ENCODE measurements at places on chromosomes 5 and 9.

DNA sequence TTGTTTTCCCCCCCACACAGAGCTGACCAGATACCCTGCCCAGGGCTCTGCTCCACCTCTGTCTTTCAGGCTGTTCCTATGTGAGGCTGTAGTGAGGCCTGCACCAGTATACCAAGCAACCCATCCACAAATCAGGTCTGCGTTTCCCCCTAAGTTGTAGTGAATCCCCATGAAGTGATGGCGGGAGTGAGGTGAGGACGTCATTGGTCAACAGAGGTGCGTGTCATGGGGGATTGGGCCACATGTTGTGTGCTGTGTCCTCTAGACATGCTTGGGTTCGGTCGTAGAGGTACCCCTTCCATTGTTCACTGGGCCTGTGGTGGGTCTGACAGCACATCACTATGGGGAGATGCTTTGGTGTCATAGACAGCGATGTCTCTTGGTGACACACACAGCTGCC lies 184.6 kb downstream of the CACNA1B start:
- DNase-seq: no peak

DNA sequence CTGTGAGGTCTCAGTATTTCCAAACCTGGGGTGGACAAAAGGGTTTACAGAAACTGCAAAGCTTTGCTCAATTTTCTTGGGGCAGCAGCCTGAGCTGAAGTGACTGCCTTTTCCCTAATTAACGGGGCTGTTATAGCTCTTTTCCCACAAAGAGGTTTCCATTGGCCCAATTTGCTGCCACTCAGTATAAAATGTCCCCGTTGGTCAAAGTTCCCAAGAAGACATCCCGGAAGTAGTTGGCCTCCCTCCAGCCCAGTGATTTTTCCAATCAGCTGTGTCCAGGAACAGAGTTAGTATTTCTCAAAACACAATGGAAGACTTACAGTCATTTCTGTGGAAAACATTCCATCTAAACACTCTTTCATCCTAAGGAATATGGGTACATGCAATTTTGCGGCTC lies 643.6 kb downstream of the ACTL7B start:
- no peak for DNase-seq

- DNase-seq: no peak
These were observed 79.0 kb downstream of the KCNIP1 start for GRCh38 chr5:170582644-170583330.

- DNase-seq: no peak
These were observed 339.6 kb upstream of the SGCD start for GRCh38 chr5:155987265-155987810.

GRCh38 chr9:98195671-98196070 lies 3.2 kb upstream of the CORO2A start:
- no peak for DNase-seq

- no peak for DNase-seq
These were observed 199.5 kb upstream of the PUM3 start for GRCh38 chr9:3043369-3043768.

DNA sequence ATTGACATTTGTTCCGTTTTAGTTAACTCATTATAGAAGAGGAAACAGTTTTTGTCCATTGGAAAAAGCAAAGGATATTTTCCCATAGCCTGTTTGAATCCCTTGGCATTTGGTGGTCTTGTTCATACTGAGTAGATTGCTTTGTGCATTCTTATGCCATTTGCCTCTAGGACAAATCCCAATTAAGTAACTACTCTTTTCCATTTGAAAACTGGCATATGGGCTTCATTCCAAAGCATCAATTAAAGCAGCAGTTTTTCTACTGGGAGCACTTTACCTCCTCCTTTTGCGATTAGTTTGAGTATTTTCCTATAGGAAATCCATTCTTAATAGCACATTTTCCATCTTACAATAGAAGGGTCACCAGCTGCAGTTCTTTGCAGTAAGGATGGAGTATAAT lies 31.2 kb downstream of the GPR21 start:
- DNase-seq: no peak

DNA sequence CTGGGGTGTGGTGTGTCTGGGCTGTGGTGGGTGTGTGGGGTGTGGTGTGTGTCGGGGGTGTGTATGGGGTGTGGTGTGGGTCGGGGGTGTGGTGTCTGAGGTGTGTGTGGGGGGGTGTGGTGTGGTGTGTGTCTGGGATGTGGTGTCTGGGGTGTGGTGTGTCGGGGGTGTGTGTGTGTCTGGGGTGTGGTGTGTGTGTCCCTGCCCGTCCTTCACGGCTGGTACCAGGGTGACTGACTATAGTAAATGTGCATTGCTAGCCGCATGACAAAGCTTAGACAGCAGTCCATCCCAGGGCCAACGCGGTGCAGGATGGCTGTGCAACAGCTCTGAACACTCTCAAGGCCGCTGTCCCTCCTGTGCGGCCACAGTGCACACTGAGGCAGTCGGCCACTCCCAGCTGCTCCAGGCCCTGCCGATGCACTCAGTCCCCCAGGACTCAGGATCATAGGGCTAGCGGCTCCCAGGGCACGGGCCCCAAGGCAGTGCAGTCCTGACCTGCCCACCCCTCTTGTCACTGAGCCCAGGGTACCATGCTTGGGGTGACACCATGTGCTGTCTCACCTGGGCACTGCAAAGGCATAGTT lies 54.0 kb downstream of the SECISBP2 start:
- DNase-seq: no peak

DNA sequence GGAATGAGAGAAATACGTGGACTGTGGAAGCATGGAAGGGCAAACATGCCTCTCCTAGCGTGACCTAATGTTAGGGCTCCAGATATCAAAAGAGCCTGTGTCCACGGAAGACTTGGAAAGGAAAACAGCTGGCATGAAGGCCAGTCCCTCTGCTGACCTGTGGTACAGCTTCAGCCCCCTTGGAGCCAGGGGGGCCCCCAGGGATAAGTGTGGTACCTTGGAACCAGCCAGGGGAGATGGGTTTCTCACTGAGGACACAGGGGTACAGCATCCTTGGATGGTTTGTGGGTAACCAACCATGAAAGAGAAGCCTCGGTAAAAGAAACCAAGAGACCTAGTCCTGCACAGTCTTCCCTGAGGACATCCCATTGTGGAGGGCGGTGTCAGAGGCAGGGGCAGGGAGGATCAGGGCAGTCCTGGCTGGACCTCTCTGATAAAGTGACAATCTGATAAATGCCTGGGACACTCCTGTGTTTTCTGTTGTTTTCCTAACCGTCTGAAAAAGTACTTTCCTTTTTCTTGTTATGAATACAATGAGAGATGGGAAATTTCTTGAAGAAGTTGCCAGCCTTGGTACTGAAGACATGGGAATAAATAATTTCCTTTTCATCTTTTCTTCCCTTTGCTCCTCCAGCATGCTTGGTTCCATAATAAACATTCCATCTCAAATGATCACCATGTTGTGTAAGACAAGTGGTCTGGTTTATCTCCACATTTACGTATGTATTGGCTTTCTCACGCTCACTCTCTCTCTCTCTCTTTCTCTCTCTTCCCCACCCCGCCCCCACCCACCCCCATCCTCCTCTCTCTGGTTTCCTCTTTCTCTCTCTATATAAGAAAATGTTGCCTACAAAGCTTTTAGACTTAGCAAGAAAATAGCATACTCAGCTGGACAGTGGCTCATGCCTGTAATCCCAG lies 102.1 kb downstream of the SUSD1 start:
- DNase-seq: peak; percentile 83

DNA sequence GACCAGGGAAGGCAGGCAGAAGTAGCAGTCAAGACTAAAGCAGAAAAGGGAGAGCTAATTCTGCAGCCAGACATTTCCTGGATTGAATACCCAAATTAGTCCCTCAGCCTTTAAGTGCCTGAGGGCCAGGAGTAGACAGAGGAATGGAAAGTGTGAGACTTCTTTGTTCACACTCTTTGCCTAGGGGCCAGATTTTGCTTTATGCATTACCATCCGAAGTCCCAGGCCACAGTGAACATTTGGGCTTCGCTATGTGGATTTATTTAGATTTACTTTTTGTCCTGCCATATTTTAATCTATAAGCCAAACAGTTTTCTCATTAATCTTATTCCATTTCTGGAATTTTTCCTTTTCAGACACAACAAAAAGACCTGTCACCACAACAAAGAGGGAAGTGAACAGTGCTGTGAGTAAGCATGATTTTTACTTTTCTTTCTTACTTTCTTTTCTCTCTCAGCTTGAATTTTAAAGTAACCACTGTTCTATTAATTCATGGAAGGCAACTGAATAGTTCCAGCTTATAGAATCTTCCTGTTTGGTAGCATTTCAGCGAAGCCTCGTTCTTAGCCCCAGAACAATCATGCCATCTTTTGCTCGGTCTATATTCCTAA lies 52.6 kb downstream of the PDCD1LG2 start:
- DNase-seq: no peak

- DNase-seq: no peak
These were observed 365.7 kb downstream of the OSTF1 start for GRCh38 chr9:75454043-75454442.

DNA sequence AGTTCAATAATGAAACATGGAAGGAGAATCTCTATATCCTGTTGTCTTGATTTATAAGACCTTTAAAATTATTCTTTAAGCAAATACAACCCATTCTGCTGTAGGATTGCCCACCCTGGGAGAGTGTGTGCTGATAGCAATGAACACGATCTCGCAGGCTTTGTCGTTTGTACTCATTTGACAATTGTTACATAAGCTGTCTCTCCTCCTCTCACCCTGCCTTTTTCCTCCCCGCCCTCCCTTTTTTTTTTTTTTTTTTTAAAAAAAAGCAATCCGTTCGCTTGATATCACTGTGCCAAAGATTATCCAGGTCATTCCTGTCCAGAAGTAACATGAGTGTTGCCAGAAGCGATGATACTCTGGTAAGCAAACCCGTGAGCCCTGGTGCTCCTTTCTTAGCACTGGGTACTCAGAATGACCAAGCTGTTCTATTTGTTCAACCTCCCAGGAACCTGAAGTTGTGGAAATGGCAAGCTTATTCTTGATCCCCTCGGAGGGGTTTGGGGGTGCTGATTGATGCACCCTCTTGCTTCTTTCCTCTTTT lies 82.7 kb upstream of the CTSL start:
- no peak for DNase-seq

- DNase-seq: peak; percentile 93
These were observed 138.8 kb upstream of the COL5A1 start for GRCh38 chr9:134502809-134503211.

DNA sequence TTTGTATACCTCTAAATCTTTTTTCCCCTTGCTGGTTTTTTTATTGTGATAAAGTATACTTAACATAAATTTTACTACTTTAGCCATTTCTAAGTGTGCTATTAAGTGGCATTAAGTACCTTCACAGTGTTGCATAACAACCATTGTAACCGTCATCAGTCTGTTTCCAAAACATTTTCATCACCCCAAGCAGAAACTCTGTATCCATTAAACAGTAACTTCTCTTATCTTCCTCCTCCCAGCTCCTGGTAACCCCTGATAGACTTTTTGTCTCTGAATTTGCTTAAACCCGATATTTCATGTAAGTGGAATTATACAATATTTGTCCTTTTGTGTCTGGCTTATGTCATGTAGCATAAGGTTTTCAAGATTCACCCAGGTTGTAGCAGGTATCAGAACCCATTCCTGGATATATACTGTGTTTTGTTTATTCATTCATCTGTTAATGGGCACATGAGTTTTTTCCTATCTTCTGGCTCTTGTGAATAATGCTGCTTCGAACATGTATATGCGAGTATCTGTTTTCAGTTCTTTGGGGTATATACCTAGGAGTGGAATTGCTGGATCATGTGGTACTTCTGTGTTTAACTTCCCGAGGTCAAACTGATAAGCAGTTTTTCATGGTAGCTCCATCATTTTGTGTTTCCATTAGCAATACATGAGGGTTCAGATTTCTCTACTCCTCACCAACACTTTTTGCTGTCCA lies 66.4 kb downstream of the EHMT1 start:
- DNase-seq: no peak
